ENCODE measurements at places on chromosomes 11 and 22.

DNA sequence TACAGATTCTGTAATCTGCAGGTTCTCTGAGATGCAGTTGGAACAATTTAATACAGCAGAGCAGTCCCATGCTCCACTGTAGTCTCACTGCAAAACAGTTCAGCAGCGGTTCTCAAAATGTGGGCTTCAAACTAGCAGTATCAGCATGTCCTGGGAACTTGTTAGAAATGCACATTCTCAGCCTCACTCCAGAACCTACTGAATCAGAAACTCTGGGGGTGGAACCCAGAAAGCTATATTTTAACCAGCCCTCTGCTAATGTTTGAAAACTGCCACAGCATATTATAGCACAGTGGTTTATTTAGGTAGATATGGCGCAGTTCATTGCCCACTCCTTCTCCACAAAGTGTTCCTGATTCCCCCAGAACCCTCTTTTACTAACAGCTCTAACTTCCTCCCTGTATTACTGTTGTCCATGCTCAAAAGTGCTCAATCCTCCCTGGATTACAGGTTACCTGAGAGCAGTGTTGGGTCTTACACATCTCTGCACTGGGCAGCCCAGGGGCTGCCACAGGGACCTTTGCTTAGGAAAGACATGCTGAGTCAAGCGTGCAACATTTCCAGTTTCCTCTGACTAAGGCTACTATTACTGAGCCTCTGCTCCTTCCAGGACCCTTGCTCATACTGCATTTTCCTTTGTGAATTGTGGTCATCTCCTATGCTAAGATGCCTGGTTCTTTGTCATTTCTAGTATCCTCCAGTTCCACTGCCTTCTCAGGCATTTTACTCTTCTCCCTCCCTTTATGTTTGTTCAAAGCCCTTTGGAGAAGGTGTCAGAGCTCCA is 7.7 kb upstream of the DGAT2 start:
- no peak for DNase-seq

DNA sequence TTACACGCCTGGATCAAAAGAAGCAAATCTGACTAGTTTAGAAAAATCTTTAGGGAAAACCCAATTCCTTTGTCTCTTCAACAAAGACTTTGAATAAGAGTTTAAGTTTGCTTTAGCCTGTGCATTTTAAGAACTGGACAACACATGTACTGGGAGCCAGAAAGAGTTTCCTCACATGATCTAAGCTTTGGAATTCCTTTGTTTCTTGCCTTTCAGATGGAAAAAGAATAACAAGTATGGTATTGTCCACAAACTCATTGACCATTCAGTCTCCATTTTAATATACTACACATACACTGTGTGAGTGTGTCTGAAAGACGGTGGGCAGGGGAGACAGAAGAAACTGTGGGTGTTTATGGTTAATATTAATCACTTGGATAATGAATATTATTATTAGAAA is 205.6 kb downstream of the MAML2 start:
- DNase-seq: no peak

DNA sequence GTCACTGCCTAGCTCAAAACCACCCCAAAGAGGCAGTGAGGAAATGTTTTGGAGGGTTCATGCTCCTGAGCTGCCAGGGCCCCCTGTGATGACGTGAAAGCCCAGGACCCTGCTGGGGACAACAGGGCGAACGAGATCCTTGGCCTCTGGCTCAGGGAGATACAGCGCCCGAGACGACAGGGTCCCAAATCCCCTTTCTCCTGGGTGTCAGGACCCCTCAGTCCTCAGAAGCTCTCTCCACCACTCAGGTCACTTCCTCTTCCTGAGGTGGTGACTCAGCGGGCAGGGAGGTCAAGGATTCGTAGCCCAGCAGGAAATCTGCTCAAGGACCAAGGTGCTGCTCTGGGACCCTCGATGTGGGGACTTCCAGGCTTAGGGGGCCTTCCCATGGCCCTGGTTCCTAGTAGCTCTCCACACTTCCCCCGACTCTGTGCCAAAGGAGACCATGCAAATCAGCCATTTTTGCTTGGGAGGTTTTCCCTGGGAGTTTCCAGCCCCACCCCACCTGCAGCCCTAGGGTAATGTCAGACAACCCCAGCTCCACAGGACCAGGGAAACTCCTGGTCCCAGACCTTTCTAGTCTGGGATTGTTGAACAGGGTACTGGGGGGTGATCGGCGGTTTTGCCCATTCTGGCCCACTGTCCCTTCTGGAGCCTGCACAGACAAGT is 12.8 kb downstream of the BCL9L start:
- no peak for DNase-seq

GRCh38 chr11:132605825-132606570 is 926.3 kb downstream of the OPCML start:
- DNase-seq: no peak

GRCh38 chr22:50175921-50176849 is 5.7 kb downstream of the PANX2 start:
- no peak for DNase-seq

- DNase-seq: no peak
Measured at GRCh38 chr22:32216911-32217310, 12.0 kb upstream of the RFPL2 start.

GRCh38 chr11:34749666-34750659 is 129.1 kb downstream of the EHF start:
- no peak for DNase-seq

DNA sequence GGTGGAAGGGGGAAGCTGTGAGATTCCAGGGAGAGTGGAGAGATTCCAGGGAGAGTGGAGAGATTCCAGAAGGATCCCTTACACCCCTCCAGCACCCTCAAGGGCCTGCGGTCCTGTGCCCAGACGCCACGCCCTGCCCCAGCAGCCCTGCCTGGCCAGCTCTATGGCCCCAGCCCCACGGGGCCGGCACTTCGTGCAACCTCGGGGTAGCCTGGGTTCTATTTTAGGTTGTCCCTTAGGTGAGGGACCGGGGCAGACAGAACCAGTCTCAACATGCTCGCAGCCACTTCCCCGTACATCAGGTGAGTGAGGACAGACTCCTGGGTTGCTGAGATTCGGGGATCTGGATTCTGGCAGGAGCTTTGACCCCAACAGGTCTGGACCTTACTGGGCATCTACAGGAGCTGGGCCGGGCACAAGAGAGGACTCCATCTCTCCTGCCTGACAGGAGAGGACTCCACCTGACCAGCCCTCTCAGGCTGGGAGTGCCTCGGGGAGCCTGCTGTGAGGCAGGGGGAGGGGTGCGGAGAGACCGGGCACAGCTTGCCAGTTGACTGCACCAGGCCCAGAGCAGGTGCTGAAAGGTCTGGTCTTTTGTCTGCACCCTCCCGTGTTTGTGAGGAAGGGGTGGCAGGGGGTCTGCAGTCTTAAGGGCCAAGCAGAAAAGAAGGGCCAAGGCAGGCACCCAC is 8.5 kb upstream of the ADORA2A start:
- no peak for DNase-seq

GRCh38 chr11:12845739-12846358 is 163.3 kb upstream of the RASSF10 start:
- no peak for DNase-seq

- DNase-seq: no peak
Measured at GRCh38 chr11:17812865-17813187, 78.2 kb downstream of the KCNC1 start.

DNA sequence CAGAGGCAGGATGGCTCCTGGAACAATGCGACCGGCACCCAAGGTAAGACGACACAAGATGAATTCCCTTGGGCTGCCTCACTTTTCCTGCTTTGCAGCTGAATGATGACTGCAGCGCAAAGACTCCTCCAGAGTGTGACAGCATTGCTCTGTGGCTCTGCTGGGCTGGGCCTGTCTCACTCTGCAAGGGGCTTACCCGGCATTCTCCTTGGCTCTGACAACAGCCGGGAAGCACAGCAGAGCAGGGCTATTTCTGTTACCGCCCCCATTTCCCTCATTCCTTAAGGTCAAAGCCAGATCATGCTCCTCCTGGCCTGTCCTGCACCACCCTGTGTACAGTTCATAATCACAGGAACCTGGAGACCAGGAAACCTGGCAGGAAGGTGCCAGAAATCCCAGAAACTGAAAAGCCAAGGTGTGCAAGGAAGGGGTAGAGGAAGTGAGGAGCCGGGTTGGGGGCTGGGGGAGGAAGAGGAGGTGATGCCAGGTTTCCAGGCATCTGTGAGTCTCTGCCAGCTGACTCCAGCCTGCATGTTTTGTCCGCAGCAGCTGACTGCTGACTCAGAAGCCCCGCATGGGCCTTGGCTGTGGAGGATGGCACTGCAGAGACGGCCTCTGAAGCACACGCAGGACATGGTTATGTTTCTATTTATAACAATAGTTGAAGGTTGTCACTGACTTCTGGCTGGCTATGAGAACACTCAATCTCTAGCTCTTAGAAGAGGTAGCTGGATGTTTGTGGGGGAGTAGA is 113.6 kb downstream of the MICAL3 start:
- DNase-seq: no peak

GRCh38 chr22:46293577-46294260 is 3.0 kb upstream of the GTSE1 start:
- no peak for DNase-seq

GRCh38 chr11:61545341-61545740 is 35.5 kb downstream of the SYT7 start:
- DNase-seq: peak; percentile 7

DNA sequence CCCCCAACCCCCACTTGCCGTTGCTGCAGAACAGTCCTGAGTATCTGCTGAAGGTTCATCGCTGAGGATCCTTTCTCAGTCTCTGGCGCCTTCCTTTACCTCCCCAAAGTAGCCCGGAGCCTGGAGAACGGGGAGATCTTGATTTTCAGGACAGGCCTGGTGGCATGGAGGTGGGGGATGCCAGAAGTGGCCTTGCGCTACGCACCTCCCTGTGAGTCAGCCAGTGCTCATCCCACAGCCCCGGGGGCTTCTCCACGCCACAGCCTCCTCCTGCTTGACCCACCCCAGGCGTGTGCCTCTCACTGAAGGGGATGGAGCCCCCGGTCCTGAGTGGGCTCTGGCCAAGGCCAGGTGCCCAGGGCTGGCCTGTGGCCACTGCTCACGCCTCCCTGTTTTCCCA is 339.6 kb downstream of the TBC1D22A start:
- DNase-seq: no peak

DNA sequence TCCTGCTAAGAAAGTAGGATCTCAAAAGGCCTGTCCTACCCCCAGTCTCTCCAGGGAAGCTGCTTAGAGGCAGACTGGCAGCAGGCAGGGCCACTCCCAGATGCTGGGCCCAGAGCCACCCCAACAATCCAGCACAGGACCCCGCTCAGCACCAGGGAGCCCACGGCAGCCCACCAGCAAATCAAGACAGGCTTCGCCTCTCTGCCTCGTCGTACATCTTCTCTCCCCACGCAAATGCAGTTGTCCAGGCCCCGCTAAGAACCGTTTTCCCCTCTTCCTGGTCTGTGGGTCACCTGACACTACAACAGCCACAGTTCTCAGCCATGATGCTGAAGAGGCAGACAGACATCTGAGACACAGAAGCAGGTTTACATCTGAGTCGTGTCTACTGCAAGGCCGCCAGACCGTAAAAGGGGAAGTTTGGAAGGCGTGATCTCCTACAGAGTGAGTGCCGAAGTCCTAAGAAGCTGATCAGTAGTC is 51.1 kb downstream of the IGSF9B start:
- no peak for DNase-seq

GRCh38 chr22:35601743-35602615 is 15.2 kb downstream of the MB start:
- DNase-seq: peak; percentile 18

DNA sequence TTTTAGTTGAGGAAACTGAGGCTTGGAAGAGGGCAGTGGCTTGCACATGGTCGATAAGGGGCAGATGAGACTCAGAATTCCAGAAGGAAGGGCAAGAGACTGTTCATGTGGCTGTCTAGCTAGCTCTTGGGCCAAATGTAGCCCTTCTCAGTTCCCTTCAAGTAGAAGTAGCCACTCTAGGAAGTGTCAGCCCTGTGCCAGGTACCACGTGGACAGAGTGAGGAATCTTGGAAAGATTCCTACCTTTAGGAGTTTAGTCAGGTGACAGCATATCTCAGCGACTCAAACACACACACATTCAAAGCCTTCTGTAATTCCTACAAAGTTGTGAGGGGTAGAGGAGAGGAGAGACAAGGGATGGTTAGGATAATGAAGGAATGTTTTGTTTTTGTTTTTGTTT is 18.3 kb downstream of the PIK3IP1 start:
- DNase-seq: no peak

- DNase-seq: peak; percentile 90
Measured at GRCh38 chr22:46674367-46674781, 54.2 kb downstream of the GRAMD4 start.

- DNase-seq: no peak
Measured at GRCh38 chr11:31262761-31263160, 106.8 kb downstream of the DCDC1 start.

- DNase-seq: no peak
Measured at GRCh38 chr11:73401217-73401923, 25.2 kb downstream of the RELT start.

DNA sequence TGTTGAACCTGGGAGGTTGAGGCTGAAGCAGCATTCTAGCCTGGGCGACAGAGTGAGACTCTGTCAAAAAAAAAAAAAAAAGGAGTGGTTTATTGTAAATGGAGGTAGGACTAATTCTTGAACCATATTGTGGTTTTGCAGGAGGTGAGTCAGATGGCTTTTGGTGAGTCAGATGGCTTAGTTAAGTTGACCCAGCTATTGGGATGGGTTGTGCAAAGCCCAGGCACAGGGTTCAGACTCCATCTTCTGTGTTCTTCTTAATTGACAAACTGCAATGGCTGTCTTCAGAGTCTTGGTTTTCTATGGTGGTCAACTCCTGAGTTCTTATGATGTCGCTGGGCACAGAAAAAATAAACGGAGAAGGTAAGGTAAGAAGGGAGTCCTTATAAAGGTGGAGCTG is 182.7 kb downstream of the ADAMTS15 start:
- peak; percentile 89 for DNase-seq

DNA sequence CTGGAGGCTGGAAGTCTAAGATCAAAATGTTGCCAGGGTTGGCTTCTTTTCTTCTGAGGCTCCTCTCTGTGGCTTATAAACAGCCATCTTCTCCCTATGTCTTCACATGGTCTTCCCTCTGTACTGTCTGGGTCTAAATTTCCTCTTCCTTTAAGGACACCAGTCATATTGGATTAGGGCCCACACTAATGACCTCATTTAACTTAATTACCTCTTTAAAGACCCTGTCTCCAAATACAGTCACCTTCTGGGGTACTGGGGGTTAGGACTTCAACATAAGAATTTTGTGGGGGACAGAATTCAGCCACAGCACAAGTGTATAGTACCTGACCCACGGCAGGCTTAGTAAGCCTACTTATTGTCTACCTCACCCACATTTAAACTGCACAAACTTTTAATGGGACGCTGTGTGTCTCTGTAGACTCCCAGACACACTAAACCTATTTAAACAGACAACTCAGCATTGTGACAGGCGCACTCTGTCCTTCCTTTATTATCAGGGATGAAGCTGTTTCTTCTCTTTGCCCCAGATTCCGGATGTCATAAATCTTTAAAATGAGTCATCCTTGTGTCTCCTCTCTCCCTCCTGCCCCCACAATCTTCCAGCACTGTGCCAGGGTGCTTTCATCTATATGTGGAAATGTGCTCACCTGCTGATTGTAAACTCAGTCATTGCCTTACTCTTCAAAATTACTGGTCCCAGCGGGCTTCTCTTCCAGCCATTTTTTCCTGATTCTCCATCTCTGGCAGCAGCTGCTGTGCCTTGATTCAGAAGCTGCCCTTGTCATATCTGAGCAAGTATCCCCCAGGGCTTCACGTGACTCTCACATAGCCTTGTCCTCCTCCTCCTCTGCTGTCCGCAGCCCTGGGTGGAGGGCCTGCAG is 5.4 kb upstream of the MAPK8IP1 start:
- DNase-seq: no peak

GRCh38 chr11:75428281-75428724 is 4.7 kb downstream of the KLHL35 start:
- DNase-seq: peak; percentile 45

Measured in activated CD4-positive, alpha-beta T cell treated with anti-CD3 and anti-CD28 coated beads, Interleukin-10, Interleukin-2, amounts not matched to agents 100 ng/mL and 50 ng/mL, durations not matched to agents 16 hours and 8 hours (primary cell).